ENCODE measurements at places on chromosomes 6 and 20.
A peak's percentile ranks its signal among the peaks of the same experiment; 100 is the strongest.

DNA sequence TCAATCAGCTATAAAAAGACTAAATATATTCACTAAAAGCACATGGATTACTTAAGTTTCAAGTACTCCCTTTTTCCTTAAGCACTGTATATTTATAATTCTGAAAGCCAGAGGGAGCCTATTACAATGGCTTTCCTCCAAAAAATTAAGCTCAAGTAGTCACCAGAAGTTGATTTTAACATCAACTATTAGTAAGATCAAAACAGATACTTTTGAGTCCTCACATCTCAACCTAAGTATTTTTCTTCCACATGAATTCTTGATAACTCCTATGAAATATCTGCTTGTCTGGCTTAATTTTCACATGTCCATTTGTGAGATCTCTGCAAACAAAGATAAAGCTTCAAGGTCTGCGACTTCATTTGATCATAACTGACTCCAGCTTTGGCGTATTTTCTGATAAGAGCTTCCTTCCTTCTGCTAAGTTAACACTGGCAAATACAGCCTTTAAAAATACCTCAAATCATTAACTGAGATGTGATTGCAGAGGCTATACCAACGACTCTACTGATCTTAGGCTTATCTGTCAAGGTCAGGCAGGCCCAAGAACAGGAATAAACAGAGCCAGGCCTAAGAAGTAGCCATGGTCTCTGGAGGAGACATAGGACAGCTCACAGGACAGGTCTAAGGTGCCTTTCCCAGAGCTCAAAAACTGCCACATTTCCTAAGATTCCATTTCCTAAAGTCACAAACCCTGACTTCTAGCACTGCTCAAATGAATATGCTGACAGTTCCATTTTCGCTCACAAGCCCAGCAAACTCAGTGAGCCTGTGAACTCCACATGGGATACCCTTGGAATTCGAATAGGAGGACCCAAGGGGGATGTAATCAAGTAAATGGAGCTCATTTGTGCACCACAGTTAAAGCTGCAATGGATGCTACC, 10.0 kb downstream of the SNX5 start:
- DNase-seq = no peak

DNA sequence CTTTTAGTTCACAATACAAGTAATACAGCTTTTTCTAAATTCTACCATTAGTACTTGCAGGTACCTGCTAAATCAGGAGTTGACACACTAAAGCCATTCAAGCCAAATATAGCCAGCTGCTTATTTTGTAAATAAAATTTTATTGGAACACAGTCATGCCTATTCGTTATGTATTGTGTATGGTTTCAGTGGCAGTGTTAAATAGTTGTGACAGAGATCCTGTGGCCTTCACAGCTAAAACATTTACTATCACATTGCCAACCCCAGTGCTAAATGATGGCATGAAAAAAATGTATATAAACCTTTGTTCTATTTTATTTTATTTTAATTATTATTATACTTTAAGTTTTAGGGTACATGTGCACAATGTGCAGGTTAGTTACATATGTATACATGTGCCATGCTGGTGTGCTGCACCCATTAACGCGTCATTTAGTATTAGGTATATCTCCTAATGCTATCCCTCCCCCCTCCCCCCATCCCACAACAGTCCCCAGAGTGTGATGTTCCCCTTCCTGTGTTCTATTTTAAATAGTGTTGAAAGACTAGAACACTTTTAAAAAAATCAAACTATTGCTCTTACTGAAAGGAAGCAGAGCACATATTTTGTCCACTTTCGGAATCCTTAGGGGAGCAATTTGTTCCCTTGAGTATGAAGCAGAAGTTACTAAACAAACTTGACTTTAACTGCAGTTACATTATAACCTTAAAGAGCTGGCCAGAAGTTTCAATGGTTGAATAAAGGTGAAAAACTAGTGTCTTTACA, 115.7 kb downstream of the PRIM2 start:
- DNase-seq = no peak

GRCh38 chr6:160132776-160133338, 11.2 kb downstream of the SLC22A1 start:
- no peak for DNase-seq

DNA sequence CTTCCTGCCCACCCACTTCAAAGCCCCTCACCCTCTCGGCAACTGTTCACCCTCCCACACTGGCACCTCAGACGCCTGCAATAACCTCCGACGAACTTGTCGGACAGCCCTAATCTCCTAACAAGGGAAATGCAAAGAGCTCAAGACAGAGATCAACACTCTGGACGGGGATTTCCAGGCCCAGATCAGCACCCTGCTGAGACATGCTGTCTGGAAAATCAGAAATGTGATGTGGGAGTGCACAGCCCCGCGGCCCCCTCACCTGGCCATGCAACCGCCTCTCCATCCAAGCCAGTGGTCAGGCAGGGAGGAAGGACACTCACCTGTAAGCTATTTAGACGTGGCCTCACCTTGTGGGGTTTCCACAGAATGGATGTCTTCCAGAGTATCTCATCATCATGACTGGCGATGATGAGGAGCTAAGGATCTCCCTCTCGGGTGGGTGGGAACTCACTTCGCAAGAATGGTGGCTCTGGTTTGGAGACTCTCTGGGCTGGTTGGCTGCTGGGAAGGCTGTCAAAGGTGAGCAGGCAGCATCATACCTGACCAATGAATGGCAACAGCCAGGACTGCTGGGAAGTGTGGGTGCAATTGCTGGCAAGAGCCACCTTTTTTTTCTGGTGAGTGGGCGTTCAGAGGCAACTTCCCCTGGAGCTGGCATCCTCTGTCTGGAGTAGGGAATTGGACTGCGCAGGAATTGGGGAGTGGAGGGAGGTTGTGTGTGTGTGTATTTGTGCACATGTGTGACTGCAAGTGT, 28.1 kb upstream of the ADTRP start:
- no peak for DNase-seq

DNA sequence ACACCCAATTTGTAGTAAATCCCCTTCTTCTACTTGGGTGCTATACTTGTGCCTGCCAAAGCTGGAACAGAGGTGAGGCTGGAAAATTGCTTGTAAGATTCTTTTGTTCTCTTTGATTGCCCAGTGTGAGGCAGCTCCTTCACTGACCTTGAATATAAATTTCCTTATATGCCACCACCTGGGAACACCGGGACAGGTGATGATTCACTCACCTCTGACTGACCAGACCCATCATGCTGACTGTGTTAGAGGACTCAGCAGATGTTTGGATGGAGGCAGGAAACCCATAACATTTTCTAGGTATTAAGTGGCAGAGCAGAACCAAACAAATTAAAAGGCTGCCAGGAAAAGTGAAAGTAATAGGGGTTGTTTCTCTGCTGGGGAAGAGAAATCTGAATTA, 120.9 kb downstream of the GRM1 start:
- DNase-seq = peak; percentile 15

- DNase-seq = no peak
Measured at GRCh38 chr6:43775535-43775885, 5.5 kb downstream of the VEGFA start.

- DNase-seq = peak; percentile 78
Measured at GRCh38 chr20:11718474-11719094, 199.1 kb upstream of the BTBD3 start.

DNA sequence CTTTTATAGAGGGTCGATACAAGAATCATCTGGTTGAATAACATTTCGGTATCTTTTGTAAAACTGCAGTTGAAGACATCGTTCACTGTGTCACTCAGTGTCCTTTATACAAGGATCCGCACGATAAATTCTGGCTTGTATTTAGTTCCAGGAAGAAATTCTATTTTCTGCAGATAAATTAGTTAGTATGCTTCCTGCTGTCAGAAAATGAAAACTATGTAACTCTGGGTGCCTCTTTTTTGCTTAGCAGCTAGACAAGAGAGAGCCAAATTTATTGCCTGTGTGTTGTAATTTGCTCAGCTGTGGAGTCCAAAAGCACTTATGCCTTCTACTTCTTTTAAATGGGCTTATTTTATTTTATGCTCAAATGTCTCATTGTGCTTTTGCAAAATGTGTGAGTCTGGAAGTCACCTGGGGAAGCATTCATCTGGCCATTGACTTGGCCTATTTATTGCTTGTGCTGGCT, 56.5 kb upstream of the KCNK16 start:
- DNase-seq = no peak

DNA sequence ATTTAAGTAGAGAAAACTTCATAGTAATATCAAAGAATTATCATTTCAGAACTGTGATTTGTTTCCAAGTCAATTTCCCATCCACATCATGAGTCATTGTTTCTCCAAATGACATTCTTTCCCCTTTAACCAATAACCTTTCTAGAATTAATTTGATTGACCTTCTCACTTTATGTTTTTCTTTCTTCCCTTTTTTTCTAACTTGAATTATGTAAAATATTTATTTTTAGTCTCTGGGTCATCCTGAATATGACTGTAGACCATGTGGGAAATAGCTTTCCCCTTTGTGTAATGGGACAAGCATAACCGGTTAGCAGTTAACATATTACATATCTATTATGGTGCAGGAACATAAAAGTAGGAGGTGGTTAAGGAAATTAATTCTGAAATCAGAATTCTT, 291.1 kb downstream of the GJA1 start:
- DNase-seq = no peak

GRCh38 chr20:58054082-58054779, 174.2 kb downstream of the ANKRD60 start:
- DNase-seq = no peak

DNA sequence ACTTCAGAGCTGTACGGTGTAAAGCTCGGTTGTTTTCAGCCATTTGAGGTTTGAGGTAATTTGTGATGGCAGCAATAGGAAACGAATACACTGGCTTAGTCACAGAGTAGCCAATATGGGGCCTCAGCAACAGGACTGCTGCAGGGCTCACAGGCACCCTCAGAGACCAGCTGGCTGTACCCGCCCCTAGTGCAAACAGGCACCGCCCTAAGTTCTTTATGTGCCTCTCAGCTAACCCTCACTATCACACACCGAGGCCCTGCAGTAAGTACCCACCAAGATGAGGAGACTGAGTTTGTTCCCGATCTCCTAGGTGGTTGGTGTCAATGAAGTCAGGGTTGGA, 11.2 kb upstream of the SERPINB9 start:
- DNase-seq = peak; percentile 42

GRCh38 chr6:108873971-108874370, 25.7 kb downstream of the ARMC2 start:
- no peak for DNase-seq
